Stimulated activated CD4-positive, alpha-beta T cell treated with anti-CD3 and anti-CD28 coated beads, Interleukin-15, amount 100 ng/mL, for 24 hours (primary cell): ENCODE measurements at places on chromosomes 1 and 21.
A peak's percentile ranks its signal among the peaks of the same experiment; 100 is the strongest.

GRCh38 chr1:91650764-91651163 lies 150.1 kb downstream of the CDC7 start:
- no peak for DNase-seq

DNA sequence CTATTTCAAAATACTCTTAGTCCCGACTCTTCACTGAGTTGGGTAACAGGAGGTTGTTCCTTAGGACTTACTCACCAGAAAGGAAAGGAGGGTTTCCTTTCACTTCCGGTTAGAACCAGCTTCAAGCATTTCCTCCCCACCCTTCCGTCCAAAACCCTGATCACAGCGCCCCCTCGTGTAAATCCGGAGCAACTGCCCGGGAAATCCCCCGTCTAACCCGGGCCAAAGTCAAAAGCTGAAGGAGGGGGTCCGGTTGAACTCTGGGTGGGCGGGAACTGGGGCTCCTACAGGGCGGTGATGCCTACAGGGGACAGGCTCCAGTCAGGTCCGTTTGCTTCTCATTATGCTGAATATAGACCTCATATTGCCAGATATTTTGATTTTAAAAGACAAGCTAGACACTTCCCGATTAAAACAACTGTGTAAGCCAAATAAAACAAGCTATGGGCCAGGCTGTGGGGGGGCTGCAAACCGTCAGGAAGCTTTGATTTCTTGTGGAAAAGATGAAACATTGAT lies 15.0 kb upstream of the MTARC2 start:
- peak; percentile 83 for DNase-seq

GRCh38 chr1:64433747-64434146 lies 36.2 kb upstream of the CACHD1 start:
- no peak for DNase-seq

DNA sequence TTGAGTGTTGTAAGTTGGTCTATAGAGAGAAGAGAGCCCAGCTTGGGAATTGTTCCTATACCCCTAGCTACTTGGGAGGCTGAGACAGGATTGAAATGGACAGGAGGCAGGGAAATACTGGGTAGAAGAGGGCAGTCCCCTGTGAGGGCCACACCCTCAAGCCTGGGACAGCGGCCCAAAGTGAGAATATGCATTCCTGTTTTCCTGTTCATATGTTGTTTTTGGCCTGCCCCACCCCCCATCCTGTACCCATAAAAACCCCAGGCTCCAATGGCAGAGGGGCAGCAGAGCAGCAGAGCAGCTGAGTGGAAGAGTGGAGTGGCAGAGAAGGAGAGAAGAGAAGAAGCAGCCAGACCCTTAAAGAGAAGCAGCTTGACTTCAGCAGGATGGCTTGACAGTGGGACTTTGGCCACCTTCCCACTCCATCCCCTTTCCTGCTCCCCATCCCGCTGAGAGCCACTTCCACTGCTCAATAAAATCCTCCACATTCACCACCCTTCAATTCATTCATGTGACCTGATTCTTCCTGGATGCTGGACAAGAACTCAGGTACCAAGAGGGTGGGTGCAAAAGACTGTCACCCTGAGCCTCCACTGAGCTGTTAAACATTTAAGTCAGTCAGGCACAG lies 70.6 kb upstream of the PUM1 start:
- no peak for DNase-seq

- no peak for DNase-seq
These were observed 171.9 kb upstream of the BEND5 start for GRCh38 chr1:48948562-48948961.

GRCh38 chr1:3366126-3367051 lies 88.1 kb upstream of the ARHGEF16 start:
- DNase-seq: no peak

DNA sequence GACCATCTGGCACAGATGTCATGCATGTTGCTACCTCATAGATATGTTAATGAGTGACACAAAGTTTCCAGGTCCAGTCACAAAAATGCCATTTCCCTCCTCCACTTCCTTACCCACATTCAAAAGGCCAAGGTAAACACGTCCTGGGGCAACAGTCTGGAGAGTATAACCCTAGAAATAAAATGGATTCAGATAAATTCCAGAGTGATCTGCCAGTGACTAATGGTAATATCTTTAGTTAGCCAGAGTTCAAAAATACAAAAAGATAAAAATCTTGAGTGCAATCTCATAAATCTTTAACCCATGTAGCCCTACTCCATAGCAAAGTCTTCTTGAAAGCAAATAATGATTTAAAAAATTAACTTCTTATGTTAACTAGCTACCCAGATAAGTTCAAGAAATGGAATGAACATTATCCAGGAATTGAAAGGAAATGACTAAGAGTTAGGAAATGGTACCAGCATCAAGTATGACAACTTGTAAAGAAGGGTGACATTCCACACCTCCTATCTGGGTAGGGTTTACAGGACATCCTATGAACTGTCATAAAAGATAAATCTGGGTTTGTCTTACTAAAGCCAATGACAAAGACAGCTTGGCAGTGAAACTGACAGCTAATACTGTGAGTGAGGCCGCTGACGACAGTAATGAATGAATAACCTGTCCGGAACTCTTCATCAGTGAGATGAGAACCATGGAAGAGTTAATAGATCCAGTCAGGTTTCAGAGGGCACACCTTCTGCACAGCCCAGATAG lies 18.1 kb downstream of the RGS2 start:
- no peak for DNase-seq

DNA sequence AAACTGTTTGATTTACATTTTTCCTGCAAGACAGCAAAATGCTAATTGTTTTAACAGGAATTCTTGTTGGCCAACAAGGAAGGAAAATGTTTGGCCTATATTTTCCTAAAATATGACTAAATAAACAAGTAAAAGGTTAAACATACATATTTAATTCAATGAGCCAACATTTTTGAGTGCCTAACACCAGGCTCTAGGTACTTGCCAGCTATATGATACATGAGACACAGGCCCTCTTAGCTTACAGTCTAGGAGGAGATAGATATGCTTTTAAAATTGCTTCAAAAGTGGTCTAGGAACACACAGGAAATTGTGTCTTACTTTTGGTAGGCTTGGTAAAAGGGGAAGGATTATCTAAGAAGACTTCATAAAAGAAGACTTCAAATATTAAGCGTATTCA lies 50.9 kb downstream of the PIGK start:
- DNase-seq: no peak

DNA sequence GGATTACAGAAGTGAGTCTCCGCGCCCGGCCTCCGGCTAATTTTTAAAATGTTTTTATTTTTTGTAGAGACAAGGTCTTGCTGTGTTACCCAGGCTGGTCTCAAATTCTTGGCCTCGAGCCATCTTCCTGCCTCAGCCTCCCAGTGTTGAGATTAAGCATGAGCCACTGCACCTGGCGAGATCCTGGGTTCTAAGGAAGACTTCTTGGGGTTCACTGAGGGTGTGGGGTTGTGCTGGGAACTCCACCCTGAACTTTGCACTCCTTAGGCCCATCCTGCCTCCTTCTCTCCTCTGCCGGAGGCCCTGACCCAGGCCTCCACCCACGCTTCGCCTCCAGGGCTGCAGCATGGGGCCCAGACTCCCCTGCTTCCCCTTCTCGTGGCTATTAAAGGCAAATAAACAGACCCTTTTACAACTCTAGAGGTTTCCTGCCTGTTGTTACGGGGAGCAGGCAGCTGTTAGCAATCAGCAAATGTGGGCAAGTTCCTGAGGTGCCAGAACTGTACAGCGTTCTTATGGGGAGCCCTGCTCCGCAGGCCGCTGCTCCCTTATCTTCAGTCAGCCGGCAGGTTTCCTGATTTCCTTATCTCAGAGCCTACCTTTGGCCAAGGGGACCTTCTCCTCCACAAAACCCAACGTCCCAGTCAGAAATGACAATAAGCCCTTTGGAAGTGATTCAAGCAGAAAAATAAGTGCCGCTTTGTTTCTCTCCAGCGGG lies 41.0 kb upstream of the LIN9 start:
- no peak for DNase-seq

GRCh38 chr1:202805886-202806844 lies 2.1 kb downstream of the KDM5B start:
- peak; percentile 37 for DNase-seq

GRCh38 chr1:80218112-80218511 lies 1211.6 kb upstream of the ADGRL4 start:
- DNase-seq: no peak

GRCh38 chr1:15578921-15579682 lies 5.7 kb downstream of the AGMAT start:
- DNase-seq: peak; percentile 31

GRCh38 chr1:230068621-230068873 lies 1.5 kb downstream of the GALNT2 start:
- DNase-seq: no peak

DNA sequence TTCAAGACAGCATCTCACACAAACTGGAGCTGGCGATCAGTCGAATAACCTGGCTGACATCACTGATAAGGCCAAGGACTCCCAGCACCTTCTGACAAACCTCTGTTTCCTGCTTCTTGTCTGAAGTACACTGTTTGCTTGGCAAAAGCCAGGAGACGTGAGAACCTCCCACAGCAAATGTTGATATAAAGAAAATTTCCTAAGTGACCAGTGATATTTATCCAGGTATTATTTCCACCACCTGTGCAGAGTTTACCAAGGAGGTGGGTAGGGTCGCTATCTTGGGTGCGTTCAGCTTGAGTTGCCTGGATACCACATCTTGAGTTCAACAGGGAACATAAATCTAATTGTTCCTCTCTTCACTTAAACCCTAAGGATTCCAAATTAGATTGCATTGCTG lies 72.9 kb downstream of the SETD4 start:
- DNase-seq: no peak

- DNase-seq: peak; percentile 58
These were observed 25.5 kb upstream of the IFNAR1 start for GRCh38 chr21:33299181-33299752.

DNA sequence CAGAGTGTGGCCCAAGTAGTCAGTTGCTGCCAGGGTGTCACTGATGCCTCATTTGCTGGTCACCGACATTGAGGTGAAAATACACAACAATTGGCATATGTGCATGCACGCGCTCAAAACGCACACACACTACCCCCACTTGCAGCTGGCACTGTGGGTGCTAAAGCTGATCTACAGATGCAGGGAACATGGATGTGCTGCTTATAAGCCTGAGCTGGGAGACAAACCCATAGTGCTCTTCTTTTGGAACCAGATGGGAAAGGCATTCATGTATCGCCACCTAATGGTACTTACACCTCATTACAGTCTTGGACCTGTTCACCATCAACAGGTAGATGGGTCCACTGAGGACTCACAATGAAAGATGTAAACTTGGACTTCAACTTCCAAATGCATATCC lies 70.3 kb upstream of the CAMK1G start:
- DNase-seq: no peak

DNA sequence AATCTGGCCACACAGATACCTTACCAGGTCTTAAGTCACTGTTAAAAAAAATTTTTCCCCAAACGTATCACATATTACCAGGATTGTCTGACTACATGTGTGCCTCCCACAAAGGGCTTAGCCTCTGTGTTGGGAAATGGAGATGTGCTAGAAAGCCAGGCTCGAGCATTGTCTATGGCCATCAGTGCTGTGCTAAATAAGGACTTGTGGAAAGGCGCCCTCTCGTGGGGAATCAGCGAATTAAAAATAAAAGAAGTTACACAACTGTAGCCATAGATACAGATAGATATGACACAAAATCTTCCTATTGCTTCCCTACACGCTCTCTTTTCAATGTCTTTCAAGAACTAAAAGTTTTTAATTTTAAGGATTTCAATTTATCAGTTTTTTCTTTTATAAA lies 47.5 kb upstream of the CRNN start:
- peak; percentile 74 for DNase-seq

GRCh38 chr21:44602463-44602850 lies 2.1 kb downstream of the KRTAP10-7 start:
- DNase-seq: no peak

- DNase-seq: no peak
These were observed 80.6 kb downstream of the RGS7 start for GRCh38 chr1:241276391-241276790.

- DNase-seq: no peak
These were observed 134.6 kb downstream of the TSEN15 start for GRCh38 chr1:184186167-184186566.
